ENCODE measurements at places on chromosomes 16 and 17.
A peak's percentile ranks its signal among the peaks of the same experiment; 100 is the strongest.

GRCh38 chr17:45136846-45137560, 1.5 kb downstream of the ACBD4 start:
- DNase-seq, result no peak

- peak; percentile 92 for DNase-seq
Observed at GRCh38 chr17:75753514-75754377, 11.2 kb downstream of the GALK1 start.

- no peak for DNase-seq
Observed at GRCh38 chr17:72177738-72178137, 56.9 kb downstream of the SOX9 start.

GRCh38 chr16:3761375-3762106, 44.2 kb upstream of the TRAP1 start:
- DNase-seq, result no peak

Measured in H9 (cell line).